ENCODE measurements at places on chromosomes 1 and 21.

DNA sequence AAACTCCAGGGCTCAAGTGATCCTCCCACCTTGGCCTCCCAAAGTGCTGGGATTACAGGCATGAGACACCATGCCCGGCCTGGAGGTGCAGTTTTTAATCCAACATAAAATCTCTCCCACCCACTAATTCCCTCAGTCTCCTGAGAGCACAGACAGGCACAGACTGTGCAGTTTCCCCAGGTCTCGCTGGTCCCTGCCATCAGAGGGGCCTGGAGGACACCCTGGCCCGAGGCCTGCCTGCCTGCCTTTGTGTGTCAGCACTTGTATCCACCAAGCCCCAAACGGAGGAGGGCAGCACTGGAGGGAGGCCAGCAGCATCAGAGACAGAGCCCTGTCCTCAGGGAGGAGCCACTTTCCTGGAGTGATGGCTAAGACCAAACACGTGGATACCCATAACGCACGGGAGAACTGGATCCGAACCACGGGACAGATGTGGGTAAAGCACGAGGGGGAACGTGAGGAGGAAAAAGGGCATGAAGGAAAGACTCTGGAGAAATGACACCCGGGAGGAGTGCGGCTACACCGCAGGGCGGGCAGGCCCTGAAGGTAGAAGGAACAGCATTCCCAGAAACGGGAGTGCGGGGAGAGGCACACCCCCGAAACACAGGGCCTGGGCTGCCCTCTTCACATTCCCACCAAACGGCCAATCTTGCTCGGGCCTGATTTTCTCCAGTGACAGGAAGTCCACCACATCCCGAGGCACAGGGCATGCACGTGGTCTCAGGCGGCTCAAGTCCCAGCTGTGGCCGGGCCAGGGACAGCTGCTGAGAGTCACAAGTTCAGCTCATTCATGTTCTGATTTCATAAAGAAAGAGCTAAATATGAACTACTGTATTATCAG lies 29.7 kb downstream of the NPHP4 start:
- no peak for DNase-seq

GRCh38 chr1:205273551-205273982 lies 45.8 kb downstream of the TMCC2 start:
- peak; percentile 96 for DNase-seq

- DNase-seq: no peak
Measured at GRCh38 chr1:153750026-153750995, 22.5 kb downstream of the INTS3 start.

DNA sequence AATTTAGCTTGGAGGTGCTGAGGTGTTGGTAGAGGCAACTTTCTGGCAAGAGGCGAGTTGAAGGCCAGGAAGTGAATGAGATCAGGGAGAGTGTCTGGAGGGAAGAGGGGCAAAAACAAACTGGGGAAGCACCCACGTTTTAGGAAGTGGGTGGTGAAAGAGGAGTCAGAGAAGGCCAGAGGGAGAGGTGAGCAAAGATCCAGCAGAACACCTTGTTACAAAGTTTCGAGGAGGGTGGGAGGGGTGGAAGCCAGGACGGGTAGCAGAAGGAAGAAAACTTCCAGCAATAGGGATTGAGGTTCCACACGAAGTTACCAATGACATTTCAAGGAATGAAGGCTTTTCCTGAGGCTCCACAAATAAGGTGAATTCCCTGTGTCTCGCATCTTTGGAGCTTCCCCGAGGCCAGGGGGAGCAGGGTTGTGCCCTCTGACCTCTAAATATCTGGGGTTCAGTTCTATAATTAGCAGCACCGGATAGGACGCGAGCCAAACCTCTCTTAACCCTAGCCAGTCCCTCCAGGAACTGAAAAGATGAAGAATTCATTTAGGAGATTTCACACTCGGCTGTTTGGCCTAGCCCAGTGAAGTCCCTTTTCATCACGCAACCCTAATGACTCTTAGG lies 578 bp upstream of the SESN2 start:
- DNase-seq: no peak

GRCh38 chr1:38538834-38539233 lies 320.7 kb downstream of the RRAGC start:
- DNase-seq: no peak

GRCh38 chr1:64965366-64966157 lies 787 bp downstream of the JAK1 start:
- peak; percentile 88 for DNase-seq

GRCh38 chr21:31310750-31311149 lies 33.3 kb downstream of the TIAM1 start:
- DNase-seq: peak; percentile 82

DNA sequence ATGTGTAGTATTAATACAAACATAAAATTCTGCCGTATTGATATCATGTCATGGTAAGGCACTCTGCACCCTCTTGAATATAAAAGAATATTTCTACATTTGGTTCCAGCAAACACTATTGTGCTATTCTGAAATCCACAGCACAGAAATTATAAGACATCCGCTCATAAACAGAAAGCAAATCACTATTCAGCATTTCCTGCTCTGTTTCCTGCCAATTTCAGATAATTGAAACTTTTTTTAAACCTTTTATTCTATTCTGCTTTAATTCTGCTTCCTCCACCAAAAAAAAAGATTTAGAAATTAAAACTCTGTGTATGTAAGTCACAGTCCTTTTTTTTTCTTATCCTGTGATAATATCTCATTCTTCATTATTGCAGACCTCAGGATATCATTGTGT lies 39.6 kb upstream of the PLEKHO1 start:
- no peak for DNase-seq

DNA sequence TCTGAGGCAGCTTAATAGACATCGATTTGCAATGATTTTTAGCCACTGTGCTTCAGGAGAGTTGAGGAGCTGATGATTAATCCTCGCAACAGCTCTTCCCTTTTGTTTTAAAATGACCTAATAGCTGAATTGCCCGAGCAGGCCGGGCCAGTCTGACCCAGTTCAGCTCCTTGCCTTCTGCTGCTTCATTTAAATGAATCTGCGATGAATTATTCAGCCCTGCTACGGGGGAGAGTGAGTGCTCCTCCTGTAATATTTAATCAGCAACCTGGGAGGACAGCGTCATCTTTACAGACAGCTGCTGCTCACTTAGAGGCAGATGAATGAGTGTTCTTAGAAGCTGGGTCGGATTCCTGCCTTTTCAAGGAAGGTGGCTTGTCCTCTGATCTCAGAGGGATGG lies 325.1 kb downstream of the CAMTA1 start:
- peak; percentile 23 for DNase-seq

- DNase-seq: peak; percentile 67
Measured at GRCh38 chr1:101314244-101314643, 77.4 kb downstream of the S1PR1 start.

DNA sequence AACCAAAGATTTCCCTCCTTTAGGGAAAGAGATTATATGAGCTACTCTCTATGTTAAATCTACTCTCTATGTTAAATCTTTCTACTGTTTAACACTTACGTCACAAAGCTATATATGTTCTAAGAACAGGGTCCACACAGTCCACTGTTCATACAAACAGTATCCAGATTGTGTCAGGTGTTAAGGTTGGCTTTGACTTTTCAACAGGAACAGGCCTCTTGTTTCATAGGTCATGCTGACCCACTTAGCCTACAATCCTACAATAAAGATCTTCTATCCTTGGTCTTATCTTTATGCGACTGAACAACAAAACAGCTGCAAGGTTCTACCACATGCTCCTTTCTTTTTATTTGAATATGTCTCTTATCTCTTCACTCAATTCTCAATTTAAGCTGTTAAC lies 134.9 kb downstream of the LTN1 start:
- no peak for DNase-seq

DNA sequence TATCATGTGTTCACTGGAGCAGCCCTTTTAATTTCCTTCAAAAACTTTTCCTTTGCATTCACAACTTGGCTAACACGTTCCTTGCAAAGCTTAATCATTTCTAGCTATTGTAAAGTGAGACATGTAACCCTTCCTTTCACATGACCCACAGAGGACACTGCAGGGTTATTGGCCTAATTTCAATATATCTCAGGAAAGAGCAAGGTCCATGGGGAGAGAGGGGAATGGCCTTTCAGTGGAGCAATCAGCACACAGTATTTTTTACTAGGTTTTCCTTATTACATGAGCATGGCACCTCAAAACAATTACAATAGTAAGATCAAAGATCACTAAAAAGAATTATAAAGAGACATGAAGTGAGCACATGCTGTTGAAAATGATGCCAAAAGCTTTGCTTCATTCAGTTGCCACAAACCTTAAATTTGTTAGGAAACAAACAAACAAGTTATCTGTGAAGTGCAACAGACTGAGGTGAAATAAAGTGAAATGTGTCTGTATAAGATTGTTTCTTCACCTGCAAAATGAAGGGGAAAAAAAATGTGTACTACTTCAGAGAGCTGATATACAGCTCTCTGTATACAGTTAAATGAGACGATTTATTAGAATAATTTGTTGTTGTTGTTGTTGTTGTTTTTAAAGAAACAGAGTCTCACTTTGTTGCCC lies 61.5 kb downstream of the EIF4G3 start:
- no peak for DNase-seq

GRCh38 chr1:230743899-230744298 lies 3.3 kb upstream of the CAPN9 start:
- DNase-seq: peak; percentile 28

DNA sequence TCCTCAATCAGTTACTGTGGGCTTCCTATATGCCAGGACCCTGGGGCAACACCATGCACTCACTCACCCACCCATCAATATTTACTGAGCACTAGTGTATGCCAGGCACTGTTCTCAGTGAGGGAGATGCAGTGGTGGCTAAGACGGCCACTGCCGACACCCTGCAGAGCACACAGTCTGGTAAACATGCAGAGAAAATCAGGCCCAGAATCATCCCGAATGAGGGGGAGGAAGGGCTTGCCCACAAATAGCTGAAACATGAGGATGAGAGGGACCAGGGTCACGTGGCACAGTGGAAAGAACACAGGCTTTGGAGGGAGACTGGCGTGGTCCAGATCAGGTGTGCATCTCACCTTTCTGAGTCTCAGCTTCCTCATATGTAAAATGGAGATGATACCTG lies 89.2 kb upstream of the IGSF21 start:
- no peak for DNase-seq

GRCh38 chr1:198647055-198647454 lies 8.2 kb downstream of the PTPRC start:
- DNase-seq: peak; percentile 47

- no peak for DNase-seq
Measured at GRCh38 chr1:108916788-108917187, 40.0 kb downstream of the GPSM2 start.

GRCh38 chr1:90876101-90876500 lies 145.7 kb downstream of the ZNF644 start:
- no peak for DNase-seq

DNA sequence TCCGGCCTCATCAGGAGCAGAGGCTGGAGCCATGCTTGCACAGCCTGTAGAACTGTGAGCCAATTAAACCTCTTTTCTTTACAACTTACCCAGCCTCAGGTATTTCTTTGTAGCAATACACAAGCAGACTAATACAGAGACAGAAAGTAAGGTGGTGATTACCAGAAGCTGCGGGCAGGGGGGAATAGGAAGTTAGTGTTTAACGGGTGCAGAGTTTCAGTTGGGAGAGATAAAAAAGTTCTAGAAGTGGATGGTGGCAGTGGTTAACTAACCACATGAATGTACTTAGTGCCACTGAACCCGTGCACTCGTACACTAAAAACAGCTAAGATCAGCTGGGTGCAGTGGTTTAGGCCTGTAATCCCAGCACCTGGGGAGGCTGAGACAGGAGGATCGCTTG lies 80.4 kb upstream of the TARDBP start:
- no peak for DNase-seq

- DNase-seq: peak; percentile 86
Measured at GRCh38 chr1:154351363-154352068, 26.2 kb downstream of the ATP8B2 start.

DNA sequence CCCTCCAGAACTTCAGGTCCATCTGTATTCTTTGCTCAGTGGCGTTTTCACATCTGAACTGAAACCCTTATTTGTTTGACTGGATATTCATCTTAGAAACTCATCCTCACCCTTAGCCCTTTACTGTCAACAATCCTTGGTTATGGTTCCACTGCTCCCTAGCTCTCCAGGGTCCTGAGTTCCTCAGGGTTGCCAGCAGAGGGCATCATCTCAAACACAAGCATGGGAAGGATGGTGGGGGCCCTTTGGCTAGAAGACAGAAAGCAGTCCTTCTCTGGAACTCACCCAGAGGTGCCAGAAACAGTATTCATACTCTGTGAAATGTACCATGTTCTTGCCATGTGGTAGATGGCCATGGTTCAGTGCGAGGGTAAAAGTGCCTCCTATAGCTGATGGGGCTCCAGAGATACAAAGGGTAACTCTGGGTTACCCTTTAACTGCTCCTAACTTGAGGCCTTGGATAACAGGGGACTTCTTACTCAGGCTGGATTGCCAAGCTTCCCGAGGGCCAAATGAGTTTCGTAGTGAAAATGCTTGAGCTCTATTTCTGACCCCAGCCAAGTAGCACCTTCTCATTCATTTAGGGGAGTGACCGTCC lies 11.3 kb downstream of the NCSTN start:
- peak; percentile 53 for DNase-seq

DNA sequence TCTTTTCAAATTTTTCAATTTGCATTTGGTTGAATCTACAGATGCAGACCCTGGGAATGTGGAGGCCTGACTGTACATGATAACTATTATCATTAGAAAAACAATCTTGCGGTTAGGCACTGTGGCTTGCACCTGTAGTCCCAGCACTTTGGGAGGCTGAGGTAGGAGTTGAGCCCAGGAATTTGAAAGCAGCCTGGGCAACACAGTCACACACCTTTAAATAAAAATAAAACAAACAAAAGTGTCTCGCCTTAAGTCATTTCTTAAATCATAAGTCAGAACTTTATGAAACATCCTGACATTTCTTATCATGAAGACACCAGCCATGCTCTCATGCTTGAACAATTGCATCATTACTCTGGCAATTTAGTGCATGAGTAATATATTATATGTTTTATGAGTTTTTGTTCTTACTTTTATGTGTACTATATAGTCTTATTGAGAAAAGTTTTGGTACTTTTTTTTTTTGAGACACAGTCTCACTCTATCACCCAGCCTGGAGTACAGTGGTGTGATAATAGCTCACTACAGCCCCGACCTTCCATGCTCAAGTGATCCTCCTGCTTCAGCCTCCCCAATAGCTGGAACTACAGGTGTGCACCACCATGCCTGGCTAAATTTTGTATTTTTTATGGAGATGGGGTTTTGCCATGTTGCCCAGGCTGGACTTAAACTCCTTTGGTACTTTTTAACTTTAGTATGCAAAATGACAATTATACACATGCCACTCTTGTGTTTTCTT lies 7.8 kb downstream of the TBX19 start:
- DNase-seq: no peak

GRCh38 chr1:174982971-174983689 lies 16.6 kb upstream of the CACYBP start:
- DNase-seq: peak; percentile 73

DNA sequence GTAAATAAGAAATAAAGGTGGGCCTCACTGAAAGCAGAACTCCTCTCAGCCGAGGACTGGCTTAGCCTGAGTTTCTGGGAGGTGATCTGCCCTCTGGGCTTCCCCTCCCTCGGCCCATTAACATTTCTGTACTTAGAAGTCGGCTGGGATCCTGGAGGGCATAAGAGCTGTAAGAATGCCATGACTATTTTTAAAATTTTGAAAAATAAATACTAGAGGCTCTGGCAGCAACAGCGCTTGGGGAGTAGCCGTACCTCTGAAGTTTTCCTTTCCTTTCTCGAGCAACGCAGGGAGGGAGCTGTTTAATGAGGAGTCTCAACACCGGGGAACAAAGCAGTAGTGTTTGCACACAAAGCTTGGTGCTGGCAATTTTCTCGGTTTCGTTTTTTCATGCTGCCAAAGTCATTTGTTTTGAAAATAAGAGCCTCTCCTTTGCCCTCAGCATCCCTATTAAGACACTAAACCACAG lies 498.7 kb downstream of the SMYD3 start:
- no peak for DNase-seq

GRCh38 chr1:197526736-197527371 lies 248.4 kb downstream of the DENND1B start:
- peak; percentile 69 for DNase-seq

Data from DMS53 (cell line).